ENCODE measurements at places on chromosomes 4 and X. TPM values are rescaled to one million over a fixed set of nuclear protein-coding genes. Genes with fewer than 3 reads are reported as not detected.

Gene OPRPN
- not detected for total RNA-seq

Gene HS3ST1
- total RNA-seq, result 0.16 TPM

Gene TIMM17B
- 26.0 TPM for total RNA-seq

Gene TMSB15A
- 0.32 TPM for total RNA-seq

Gene SULT1E1
- not detected for total RNA-seq

Gene ZFP92
- under 0.01 TPM for total RNA-seq

Measured in hair follicle dermal papilla cell (primary cell).